Smooth muscle cell of the brain vasculature (primary cell): ENCODE measurements at places on chromosomes 6 and 20.

DNA sequence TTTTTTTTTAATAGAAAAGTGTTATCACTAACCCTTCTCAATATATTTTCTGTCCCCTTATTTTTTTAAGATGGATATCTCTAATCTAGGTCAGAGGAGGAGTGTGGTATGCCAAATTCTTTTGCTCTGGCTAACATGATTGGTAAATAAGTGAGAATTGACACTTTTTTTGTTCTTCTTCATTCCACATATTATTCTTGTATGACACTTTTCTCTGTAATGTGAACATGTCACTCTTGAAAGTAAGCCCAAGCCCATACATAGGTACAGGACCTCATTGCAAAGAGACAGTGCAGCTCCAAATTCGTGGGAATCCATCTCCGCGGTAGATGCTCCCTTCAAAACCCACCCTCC is 142.5 kb upstream of the TCF21 start:
- no peak for DNase-seq

GRCh38 chr6:165605182-165605875 is 57.7 kb downstream of the PDE10A start:
- DNase-seq: no peak

- no peak for DNase-seq
Observed at GRCh38 chr20:59014680-59015389, 4.4 kb upstream of the TUBB1 start.

GRCh38 chr6:137291441-137291840 is 72.3 kb upstream of the IFNGR1 start:
- no peak for DNase-seq

- no peak for DNase-seq
Observed at GRCh38 chr6:33064723-33065122, 8.7 kb downstream of the HLA-DPA1 start.

DNA sequence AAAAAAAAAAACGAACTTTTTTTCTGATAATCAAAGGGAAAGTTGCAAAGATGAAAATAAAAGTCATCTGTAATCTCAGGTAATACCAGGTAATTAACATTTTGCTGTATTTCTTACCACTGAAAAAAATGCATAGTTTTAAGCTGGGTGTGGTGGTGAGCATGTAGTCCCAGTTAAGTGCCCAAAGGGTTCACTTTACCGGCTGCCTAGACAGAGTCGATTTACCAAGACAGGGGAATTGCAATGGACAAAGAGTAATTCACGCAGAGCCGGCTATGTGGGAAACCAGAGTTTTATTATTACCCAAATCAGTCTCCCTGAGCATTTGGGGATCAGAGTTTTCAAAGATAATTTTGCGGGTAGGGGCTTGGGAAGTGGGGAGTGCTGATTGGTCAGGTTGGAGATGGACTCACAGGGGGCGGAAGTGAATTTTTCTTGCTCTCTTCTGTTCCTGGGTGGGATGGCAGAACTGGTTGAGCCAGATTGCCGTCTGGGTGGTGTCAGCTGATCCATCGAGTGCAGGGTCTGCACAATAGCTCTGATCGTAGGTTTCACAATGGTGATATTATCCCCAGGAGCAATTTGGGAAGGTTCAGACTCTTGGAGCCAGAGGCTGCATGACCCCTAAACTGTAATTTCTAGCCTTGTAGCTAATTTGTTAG is 51.9 kb downstream of the RPF2 start:
- DNase-seq: no peak

GRCh38 chr20:621125-621756 is 11.1 kb upstream of the TCF15 start:
- no peak for DNase-seq

- no peak for DNase-seq
Observed at GRCh38 chr6:133814797-133815196, 74.1 kb upstream of the TCF21 start.

DNA sequence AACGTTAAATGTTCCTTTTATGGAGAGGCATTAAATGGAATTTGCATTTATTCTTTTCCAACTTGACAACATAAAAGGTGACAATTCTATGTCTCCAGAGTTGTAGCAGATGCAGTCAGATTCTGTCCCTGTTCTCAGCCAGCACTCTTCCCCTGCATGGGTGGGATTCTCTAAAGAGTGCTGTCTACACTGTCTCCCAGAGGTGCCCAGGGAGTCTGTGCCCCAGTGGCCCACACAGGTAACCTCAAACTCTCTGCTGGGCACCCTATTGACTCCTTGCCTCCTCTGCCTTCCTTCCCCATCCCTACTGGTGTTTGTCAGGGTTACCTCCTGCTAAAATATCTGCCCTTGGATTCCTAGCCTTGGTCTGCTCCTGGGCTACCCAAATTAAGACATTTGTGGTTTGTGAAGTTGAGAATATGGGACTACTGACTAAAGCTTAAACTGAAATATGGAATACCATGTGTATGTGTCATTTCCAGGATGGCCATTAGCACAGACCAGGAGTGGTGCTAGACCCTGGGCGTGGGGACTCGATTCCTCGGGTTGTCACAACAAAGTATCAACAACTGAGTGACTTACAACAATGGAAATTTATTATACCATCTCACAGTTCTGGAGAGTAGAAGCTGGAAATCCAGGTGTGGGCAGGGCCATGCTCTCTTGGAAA is 284.7 kb downstream of the CDH26 start:
- no peak for DNase-seq

DNA sequence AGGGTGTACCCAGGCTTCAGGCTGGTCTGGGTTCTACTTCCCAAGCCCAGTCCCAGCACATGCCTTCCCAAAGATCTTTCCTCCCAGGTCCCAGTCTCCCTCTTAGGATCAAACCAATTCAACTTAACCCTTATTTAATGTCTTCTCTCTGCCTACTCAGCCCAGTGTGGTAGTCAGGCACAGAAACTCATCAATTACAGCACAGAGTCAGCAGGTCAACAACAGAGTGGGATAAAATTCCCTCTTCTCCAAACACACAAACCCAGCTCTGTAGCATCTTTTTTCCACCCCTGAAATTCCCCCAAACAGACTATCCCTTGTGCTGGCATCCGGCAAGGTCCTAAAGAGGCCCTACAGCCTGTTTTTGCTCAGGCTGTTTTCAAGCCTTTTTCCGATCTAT is 47.3 kb upstream of the CDYL start:
- DNase-seq: no peak

DNA sequence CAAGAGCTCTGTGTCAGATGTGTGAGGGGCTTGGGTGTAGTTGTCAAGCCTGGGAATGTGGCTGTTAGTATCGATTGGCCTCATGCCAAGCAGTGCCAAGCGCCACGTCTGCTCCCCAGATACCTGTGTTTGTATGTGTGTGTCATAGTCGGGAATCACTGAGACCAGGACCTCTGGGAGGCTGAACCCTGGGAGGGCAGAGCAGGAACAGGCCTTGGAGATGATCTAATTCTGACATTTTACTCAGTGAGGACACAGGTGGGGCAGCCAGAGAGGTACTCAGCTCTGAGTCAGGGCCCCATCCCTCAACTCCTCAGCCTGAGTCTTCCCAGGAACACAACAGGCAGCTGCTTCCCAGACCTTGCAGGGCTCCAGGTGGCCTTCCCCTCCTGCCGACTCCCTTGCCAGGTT is 51.2 kb upstream of the FANCE start:
- no peak for DNase-seq

GRCh38 chr20:42082611-42083010 is 464.4 kb upstream of the CHD6 start:
- no peak for DNase-seq

DNA sequence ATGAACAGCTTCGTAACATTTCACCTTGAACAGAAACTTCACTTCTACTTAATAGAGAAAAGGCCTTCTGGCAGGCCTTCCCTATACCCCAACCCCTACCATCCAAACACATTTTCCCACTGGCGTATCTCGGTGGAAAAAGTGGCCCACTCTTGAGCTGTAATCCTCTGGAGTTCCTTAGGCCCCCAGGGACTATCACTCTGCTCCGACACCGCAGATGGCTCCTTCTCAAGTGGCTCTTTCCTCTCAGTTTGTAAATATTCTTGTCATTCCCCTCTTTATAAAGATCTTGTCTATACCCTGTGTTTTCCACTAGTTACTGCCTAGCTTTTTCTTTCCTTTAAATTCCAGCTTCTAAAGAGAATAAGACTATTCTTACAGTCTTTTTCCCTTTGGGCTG is 108.7 kb downstream of the MYB start:
- no peak for DNase-seq

DNA sequence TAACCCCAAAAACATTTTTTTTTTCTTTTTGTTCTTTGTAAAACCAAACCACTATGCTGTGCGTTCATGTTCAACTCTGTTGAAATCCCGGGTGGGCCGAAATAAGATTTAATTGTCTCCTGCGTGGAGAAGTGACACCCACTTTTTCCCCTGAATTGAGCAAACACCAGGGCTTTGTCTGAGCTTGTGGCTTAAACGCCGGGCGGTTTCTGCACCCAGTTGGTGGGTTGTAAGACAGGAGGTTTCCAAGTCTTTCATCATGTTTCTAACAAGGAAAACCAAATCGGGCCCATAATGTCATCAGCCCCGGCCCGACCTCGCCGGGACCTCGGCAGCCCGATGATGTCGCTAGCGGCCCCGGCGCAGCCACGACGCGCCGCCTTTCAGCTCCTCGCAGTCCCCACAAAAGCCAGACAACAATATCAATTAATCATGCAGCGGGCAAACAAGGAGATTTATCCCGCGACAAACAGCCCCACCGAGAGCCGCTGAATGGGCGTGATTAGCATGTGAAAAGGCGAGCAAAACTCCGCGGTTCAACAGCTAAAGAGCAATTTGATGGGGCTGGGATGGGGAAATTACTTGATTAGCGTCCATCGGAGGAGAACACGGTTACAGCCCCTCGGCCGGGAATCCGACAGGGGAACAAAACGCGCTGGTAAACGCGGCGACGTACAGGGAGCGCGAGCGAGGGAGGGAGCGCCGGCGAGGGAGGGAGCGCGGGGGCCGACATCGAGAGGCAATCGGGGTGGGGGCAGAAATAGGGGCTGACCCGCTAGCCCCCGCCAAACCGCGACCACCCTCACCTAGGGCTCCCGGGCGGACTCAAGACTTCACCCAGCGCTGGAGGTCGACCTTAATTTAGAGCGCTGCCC is 5.3 kb downstream of the LINC00237 start:
- DNase-seq: no peak

- DNase-seq: no peak
Observed at GRCh38 chr6:44061375-44062104, 65.7 kb downstream of the MRPL14 start.

DNA sequence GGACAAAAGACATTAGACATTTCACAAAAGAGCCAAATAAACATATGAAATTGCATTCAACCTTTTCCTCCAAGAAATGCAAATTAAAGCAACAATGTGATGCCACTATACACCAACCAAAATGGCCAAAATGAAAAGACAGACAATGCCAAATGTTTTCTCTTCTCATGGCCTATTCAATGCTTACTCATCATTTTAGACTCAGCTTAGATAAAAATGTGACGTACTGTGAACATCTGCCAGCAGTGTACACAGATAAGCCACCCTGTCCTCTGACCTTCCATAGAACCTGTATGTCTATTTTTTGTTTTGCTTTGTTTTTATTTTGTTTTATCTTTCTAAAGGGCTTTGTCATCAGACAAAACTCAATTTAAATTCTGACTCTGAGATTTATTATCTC is 385.2 kb downstream of the FRK start:
- DNase-seq: no peak

- DNase-seq: no peak
Observed at GRCh38 chr20:43271980-43272379, 82.3 kb upstream of the PTPRT start.

DNA sequence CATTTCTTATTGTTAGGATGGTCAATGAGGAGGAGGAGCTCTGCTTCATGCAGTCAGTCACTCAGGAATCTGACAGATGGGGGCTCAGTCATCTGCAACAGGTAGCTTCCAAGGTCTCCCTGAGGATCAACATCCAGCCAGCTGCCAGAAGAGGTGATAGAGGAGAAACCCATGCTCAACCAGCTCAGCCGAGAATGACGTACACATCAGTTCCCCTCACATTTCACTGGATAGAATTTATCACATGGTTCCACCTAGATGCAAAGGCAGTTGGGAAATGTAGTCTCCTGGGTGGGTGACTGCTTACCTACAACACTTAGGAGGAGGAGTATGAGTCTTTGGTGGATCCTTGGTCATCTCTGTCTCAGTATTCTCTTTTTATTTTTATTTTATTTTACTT is 144.5 kb downstream of the CEBPB start:
- DNase-seq: no peak

DNA sequence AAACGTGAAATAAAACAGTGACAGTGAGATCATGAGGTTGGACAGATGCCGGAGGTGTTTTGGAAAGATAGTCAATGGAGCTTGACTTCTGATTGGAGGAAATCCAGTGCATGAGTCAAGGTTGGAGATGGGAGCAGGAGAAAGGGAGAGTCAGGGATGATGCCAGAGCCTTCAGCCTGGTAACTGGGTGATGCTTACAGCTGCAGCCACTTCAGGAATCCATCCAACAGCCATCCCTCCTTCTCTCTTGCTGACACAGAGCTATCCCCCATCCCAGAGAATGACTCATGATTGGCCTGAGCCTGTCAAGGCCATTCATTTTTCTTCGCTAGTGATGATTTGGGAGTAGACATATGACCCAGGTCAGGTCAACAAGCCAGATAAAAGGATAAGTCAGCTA is 112.8 kb downstream of the SAMD5 start:
- no peak for DNase-seq

- no peak for DNase-seq
Observed at GRCh38 chr6:169169375-169169774, 84.3 kb downstream of the THBS2 start.

DNA sequence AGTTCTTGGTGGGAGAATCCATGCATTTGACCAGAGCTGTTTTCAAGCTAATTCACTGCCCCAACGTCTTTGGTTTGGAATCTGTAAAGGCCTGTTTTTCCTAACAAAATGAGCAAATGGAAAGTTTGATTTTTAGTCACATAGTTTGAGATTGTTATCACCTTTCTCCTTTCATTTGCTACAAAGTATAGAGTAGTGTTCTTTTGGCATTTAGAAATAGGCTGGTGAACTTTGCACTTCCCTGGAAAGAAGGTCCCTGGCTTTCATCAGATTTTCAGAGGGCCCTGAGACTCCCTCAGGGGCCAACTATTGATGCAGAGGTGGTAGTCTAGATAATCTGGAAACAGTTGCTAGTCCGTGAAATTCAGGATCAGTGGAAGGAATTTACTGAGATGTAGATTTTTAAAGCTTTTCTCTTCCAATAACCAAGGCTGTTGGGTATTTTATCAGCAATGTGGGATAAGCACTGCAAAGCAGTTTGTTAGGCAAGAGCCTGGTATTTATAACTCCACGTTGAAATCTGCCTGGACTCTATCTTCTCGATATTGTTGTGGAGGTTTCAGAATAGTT is 1.7 kb downstream of the ARFGEF2 start:
- DNase-seq: no peak

- no peak for DNase-seq
Observed at GRCh38 chr6:76275746-76276145, 203.3 kb upstream of the IMPG1 start.

GRCh38 chr6:36779227-36779626 is 60.0 kb downstream of the CPNE5 start:
- DNase-seq: no peak

GRCh38 chr6:85273046-85273445 is 176.8 kb upstream of the NT5E start:
- DNase-seq: no peak

DNA sequence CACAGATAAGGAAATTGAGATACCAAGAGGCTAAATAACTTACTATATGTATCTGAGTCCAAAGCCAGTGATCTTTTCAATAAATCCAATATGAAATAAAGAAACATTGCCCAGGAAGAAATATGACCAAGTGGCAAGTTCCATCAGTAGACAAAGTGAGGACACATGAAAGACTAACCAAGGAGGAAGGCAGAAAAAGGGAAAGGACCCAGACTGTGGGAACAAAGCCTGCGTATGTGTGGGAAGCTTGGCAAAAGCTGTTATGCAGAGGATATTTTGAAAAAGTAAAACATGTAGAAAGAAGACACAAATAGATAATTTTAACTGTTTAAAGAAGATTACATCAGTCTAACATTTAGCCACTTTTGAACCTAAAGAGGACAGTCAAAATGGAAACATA is 264.4 kb upstream of the PRDM1 start:
- no peak for DNase-seq
